Thymus (tissue), 14 donors: ENCODE measurements at places on chromosomes 1 and 21. TPM values are rescaled to one million over a fixed set of nuclear protein-coding genes. Genes with fewer than 3 reads are reported as not detected.

FALEC gene
- total RNA-seq, result 0.19 TPM

DNA sequence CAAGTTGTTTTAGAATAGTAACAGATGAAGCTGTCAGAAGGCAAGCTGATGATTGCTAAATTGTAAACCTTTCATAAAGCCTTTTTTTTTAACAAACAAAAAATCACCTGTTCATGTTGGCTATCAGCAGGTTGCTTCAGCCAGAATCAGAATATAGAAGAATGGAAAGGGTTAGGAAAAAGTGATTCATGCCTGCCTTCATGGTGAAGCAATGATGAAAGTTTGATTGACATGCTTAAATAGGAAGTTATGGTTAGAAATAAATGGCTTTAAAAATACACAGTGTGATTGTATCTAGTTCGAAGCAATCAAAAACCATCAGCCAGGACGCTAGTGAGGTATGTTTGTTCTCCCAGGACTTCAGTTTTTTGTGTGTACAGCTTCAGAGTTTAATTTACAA lies 37.9 kb downstream of the GABPA start:
- no peak for DNase-seq
- H3K4me3 ChIP-seq, result no peak overlapping the region
- no peaks in the 10 kb centered on the region for H3K36me3 ChIP-seq
- H3K27me3 ChIP-seq, result no peaks in the 10 kb centered on the region
- no peaks in the 10 kb centered on the region for H3K4me1 ChIP-seq

GRCh38 chr1:245121523-245121922 lies 33.3 kb upstream of the KIF26B start:
- no peaks in the 10 kb centered on the region for H3K4me1 ChIP-seq
- H3K4me3 ChIP-seq, result no peak overlapping the region
- no peak for DNase-seq
- no peaks in the 10 kb centered on the region for H3K27me3 ChIP-seq

- no peak for DNase-seq
- H3K4me1 ChIP-seq, result peaks cover 2% of the 10 kb centered on the region
- H3K27me3 ChIP-seq, result no peaks in the 10 kb centered on the region
- H3K36me3 ChIP-seq, result no peaks in the 10 kb centered on the region
These were observed 41.7 kb upstream of the RAB4A start for GRCh38 chr1:229229137-229229720.

- H3K27me3 ChIP-seq, result no peaks in the 10 kb centered on the region
- H3K36me3 ChIP-seq, result no peaks in the 10 kb centered on the region
- no peak for DNase-seq
These were observed 27.1 kb downstream of the FAM78B start for GRCh38 chr1:166139735-166140134.

FCGR1A gene
- total RNA-seq, result 2.7 TPM

TEX38 gene
- total RNA-seq, result not detected

LCE1E gene
- total RNA-seq, result not detected

IFNGR2 gene
- total RNA-seq, result 50.7 TPM

GRCh38 chr1:15592285-15592684 lies 7.4 kb upstream of the AGMAT start:
- peaks cover 7% of the 10 kb centered on the region for H3K27me3 ChIP-seq
- H3K4me1 ChIP-seq, result no peaks in the 10 kb centered on the region
- no peaks in the 10 kb centered on the region for H3K36me3 ChIP-seq
- H3K27ac ChIP-seq, result no peak overlapping the region
- no peak overlapping the region for H3K4me3 ChIP-seq

- no peaks in the 10 kb centered on the region for H3K27me3 ChIP-seq
- H3K4me3 ChIP-seq, result no peak overlapping the region
- H3K4me1 ChIP-seq, result no peaks in the 10 kb centered on the region
- no peak for DNase-seq
- no peak overlapping the region for H3K27ac ChIP-seq
These were observed 518.5 kb downstream of the PLPP3 start for GRCh38 chr1:56060906-56061305.

- no peaks in the 10 kb centered on the region for H3K4me1 ChIP-seq
- no peak for DNase-seq
- H3K36me3 ChIP-seq, result no peaks in the 10 kb centered on the region
- no peaks in the 10 kb centered on the region for H3K27me3 ChIP-seq
- no peak overlapping the region for H3K4me3 ChIP-seq
- H3K27ac ChIP-seq, result no peak overlapping the region
These were observed 181.9 kb downstream of the ZSCAN20 start for GRCh38 chr1:33654267-33654834.

G0S2 gene
- 2.8 TPM for total RNA-seq

KPRP gene
- total RNA-seq, result not detected
